ENCODE measurements at places on chromosomes 5 and 9. TPM values are rescaled to one million over a fixed set of nuclear protein-coding genes. Genes with fewer than 3 reads are reported as not detected.

- DNase-seq: no peak
Observed at GRCh38 chr9:97908705-97909104, 13.6 kb downstream of the TRMO start.

- no peak for DNase-seq
Observed at GRCh38 chr9:138101444-138102234, 224.1 kb downstream of the CACNA1B start.

DNA sequence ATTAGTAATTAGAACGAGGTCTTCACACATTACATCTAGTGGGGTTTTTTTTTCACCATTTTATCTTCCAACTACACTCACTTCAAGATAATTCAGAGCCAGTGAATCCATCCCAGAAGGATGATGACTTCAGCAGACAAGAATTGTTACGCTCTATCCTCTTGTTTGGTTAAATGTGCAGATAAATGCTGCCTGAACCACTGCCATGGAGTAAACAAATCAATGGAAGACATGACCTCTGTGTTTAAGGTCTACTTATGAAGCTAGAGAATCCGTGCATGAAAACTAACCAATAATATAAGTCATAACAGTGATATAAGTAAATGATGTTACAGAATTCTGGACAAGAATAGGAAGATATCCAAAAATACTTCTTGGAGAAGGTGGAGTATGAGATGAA lies 602.6 kb downstream of the TLR4 start:
- DNase-seq: no peak

Gene PAEP
- total RNA-seq: not detected

Gene RAPGEF6
- total RNA-seq: 12.9 TPM

All from epithelial cell of proximal tubule (primary cell).